ENCODE measurements at places on chromosomes 7 and 10.

DNA sequence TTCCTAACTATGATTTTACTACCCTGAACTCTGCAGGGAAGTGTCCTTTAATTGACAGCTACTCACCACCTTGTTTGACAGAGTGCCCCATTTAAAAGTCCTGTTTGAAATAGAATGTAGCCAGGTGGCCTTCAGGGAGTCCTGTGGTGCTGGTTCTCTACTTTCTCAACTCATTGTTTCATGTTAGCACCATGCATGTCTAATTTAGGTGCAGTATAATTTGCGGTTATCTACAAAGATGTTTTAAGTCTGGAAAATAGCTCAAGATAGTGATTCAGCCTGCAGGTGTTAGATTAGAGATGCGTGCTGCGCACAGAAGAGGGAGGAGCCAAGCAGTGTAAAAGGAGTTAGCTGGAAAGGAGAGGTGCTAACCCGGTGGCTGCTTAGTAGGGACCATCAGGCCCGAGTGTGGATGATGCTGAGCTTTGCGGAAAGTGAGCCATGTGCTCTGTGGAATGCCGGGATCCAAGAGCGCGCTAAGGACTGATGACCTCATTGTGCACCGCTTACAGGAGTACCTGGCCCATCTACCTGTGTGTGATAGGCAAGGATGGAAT, 1.2 kb downstream of the CCM2 start:
- DNase-seq, result peak; percentile 46

DNA sequence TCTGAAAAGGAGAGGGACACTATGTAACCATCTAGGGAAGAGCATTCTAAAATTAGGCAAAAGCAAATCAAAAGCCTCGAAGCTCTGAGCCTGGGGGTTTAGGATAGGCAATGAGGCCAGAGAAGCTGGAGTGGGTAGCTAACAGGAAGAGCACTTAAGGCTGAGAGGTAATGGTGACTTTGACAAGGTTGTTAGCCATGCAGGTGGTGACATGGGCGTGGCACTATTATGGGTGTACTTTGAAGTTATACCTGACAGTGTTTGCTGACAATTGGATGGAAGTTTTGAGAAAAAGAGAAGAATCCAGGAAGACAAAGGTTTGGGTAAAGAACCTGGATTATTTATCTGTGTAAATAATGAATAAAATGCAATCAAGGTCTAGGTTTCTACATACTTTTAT, 383.0 kb upstream of the SEMA3C start:
- no peak for DNase-seq

GRCh38 chr10:73517166-73517888, 21.5 kb upstream of the PPP3CB start:
- DNase-seq, result no peak

DNA sequence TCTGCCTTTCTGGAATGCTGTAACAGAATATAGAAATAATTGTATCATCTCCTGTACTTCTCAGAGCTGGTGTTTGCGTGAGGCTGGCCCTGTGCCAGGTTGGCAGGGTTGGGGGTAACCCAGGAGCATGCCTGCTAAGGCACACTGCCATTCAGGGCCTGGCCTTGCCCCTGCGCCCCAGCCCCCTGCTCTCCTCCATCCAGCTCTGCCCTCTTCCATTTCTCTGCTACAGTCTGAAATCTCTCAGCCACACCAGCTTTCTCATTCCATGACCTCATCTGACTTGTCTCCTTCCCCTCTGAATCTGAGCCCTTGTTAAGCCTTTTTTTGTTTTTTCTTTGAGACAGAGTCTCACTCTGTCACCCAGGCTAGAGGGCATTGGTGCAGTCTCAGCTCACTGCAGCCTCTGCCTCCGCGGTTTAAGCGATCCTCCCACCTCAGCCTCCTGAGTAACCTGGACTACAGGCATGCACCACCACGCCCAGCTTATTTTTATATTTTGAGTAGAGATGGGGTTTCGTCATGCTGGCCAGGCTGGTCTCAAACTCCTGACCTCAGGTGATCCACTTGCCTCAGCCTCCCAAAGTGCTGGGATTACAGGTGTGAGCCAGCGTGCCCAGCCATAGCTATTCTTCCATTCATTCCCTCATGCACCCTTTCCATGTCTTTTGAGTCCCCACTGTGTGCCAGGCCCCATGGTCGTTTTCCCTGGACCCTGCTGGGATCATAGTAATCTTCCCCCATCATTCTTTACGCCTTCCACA, 206.8 kb downstream of the CUX1 start:
- DNase-seq, result no peak

GRCh38 chr10:86659721-86660453, 5.5 kb downstream of the OPN4 start:
- no peak for DNase-seq

GRCh38 chr10:64037071-64037661, 516.0 kb downstream of the REEP3 start:
- DNase-seq, result no peak

DNA sequence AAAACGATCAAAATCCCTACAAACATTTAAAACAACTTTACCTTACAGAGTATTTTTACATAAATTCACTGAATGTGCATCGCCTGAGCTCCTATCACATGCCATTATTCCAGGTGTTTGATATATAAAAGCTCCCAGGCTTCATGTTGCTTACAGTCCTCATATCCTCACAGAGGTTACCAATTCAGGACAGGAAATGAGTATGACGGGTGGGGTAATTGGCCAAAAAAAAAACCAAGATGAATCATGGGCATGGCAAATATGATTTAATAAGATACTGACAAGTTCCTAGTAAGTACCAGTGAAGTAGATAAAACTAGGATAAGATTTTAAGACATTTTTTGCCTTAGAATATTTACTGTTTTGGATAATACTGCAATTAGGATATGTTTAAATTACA, 135.8 kb downstream of the KMT2E start:
- no peak for DNase-seq

DNA sequence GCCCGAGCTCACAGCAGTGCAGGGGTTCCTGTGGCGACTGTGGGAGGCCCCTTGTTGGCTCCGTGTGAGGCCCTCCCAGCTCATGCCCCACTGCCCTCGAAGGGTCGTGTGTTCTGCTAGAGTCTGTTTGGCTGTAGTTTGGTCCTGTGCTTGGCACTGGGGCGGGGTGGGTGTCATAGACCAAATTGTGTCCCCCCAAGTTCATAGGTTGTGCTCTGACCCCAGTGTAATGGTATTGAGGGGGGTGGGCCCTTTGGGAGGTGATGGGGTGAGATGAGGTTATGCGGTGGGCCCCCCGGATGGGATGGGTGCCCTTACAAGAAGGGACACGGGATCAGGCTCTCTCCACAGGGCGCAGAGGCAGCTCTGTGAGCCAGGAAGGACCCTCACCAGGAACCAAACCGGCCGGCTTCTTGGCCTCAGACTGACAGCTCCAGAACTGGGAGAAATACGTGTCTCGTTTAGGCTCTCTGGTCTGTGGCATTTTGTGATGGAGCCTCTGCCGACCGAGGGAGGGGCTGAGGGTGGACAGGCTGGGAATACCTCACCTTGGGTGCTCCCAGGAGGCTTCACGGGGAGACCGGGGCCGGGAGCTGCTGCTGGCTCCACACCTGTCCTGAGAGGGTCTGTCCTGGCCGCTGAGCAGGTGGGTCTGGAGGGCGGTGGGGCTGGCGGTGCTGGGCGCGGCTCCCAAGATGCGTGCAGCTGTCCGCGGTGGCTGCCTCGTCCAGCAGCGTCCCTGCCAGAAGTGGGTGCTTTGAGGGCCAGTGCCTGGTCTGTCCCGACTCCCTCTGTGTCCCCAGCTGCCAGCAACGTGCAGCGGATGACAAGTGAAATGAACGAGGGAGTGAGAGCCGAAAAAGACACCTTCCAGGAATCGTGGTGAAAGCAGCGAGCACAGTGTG, 89.4 kb downstream of the INPP5A start:
- DNase-seq, result no peak

DNA sequence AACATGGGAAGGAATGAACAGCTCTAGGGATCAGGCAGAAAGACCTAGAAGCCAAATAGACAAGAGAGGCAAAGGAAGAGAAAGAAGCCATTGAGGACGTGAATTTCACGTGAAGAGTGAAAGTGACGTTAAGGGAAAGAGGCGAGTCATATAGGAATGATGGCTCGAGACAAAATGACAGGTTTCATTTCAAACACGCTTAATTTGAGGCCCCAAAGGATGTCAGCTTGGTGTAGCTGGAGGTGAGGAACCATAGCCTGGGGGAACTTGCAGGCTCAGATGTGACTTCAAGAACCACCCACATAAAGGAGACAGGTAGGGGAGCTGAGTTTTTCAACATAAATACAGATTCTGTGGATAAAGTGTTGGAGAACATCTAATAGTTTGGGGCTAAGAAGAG, 84.3 kb upstream of the ATP6V0A4 start:
- DNase-seq, result no peak

- no peak for DNase-seq
Observed at GRCh38 chr7:75946207-75946855, 31.4 kb downstream of the POR start.

GRCh38 chr7:74606909-74607510, 50.5 kb upstream of the GTF2I start:
- no peak for DNase-seq

- no peak for DNase-seq
Observed at GRCh38 chr7:135377171-135377570, 132.7 kb downstream of the CNOT4 start.

GRCh38 chr7:66921918-66922486, 977 bp downstream of the TMEM248 start:
- peak; percentile 9 for DNase-seq

GRCh38 chr7:103987451-103987850, 2.0 kb downstream of the RELN start:
- no peak for DNase-seq

GRCh38 chr7:122975341-122975740, 20.2 kb downstream of the TAS2R16 start:
- DNase-seq, result no peak

DNA sequence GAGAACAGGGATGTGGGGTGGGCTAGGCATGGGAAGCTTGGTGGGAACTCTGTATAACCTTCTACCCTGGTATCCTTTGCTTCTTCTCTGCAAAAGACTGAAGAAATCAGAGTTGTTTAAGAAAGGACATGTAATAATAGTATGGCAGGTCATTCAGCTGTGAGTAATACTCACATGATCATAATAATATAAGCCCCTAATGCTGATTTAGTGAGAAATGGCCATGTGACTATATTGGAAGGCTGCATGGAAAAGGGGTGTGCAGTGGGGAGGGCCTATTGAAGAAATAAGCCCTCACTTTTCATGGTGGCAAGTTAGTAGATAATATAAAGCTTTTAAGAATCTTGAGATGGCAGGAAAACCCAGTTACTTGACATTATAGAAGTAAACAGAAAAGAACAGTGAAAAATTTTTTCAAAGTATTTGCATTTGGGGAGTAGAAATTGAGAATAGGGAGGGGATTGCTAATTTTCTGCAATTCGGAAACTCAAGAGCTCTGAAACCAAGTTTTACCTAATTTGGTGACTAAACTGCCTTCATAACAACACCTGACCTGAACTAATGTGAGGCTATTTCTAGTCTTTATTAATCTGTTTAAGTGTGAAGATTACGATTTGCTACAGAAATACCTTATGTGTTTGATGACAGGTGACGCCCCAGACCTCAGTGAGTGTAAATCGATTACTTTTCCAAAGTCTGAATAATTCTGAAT, 44.4 kb downstream of the ATXN7L1 start:
- no peak for DNase-seq

- DNase-seq, result no peak
Observed at GRCh38 chr10:11042357-11042756, 24.7 kb downstream of the CELF2 start.

All from activated T-helper 1 cell treated with Interleukin-2 at 50 U/mL for 16 hours (primary cell).